ENCODE measurements at places on chromosomes 6 and 20.
A peak's percentile ranks its signal among the peaks of the same experiment; 100 is the strongest.

DNA sequence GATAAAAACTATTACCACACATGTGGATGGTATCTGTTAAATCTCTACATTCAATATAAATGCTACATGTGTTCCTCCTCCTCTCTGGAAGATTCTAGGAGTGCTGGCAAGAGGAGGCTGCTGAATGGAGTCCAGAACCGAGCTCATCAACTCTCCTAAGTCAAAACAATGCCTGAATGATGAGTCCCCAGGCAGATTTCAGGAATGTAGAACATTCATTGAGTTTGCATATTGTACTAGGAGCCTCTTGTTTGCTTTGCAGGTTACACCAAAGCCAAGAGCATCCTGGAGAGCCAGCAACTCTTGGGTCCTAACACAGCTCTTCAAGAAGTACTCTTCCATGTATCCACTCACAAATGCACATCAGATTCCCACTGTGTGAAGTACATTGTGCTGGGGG lies 117.6 kb upstream of the UST start:
- DNase-seq: no peak

GRCh38 chr6:165308926-165309731 lies at the start of gene C6orf118:
C6orf118 (minus strand) TSS chr6:165309605; CDS start chr6:165309586, 19 bp downstream.
- DNase-seq: no peak

DNA sequence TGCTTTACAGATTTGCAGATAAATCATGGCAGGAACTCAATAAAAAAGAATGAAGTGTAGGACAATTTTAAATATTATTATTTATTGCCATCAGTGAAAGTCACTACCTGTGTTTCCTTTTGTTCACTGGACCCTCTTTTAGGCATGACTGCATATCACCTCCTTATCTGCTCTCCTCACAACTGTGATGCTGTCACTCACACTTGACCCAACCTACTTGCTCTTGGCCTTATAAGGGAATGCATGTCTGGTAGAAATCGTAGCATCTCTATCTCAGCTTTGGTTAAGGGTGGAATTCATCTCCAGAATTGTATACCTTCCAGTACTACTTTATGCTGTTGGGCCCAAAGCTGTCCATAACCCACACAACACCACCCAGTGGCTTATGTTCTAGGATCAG lies 47.6 kb upstream of the RNF144B start:
- no peak for DNase-seq

- no peak for DNase-seq
These were observed 105.9 kb downstream of the ADGRB3 start for GRCh38 chr6:68740828-68741500.

- DNase-seq: no peak
These were observed 153.5 kb downstream of the EYA4 start for GRCh38 chr6:133394630-133395029.

DNA sequence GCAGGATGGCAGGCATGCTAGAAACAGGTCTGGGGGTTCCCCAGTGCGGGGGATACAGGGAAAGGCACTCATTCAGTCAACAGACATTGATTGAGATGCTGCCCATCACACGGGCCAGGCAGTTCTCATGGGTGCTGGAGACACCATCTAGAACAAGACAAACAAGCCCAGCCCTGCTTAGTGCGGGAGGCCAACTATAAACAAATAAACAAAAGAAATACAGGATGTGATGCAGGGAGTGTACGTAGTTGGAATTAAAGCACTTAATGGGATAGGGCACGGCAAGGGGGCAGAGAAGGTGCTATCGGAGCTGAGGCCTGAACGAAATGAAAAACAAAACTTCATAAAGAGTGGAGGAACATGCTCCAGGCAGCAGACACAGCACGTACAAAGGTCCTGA lies 169.3 kb downstream of the PREX1 start:
- no peak for DNase-seq

DNA sequence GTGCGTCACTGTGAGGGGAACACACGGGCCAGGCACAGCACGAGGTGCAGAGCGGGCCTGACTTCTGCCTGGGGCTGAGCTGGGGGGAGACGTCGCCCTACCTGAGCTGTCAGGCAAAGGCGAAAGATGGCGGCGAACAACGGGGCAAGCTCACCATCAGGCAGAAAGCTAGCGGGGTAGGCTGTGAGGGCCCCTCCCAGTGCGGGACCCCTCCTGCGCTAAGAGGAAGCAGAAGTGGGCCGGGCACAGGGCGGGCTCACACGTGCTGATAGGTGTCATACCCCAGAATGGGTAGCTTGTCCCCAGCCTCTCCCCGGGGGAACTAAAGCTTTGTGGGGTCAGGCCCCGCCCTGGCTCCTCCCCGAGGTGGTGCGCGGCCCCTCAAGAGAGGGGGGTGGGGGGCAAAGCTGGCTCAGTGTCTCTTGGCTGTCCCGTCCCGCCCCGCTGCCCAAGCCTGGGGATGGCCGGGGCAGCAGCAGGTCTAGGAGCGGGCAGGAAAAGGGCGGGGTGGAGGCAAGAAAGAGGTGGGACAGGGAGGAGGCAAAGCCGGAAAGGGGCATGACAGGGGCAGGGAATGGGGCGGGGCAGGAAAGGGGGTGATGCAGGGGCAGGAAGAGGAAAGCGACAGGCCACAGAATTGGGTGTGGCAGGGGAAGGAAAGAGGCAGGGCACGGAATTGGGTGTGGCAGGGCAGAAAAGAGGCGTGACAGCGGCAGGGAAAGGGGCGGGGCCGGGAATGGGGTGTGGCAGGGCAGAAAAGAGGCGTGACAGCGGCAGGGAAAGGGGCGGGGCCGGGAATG lies 14.7 kb downstream of the UCKL1 start:
- DNase-seq: peak; percentile 73

- no peak for DNase-seq
These were observed 42.9 kb upstream of the SPTLC3 start for GRCh38 chr20:12965870-12966251.

DNA sequence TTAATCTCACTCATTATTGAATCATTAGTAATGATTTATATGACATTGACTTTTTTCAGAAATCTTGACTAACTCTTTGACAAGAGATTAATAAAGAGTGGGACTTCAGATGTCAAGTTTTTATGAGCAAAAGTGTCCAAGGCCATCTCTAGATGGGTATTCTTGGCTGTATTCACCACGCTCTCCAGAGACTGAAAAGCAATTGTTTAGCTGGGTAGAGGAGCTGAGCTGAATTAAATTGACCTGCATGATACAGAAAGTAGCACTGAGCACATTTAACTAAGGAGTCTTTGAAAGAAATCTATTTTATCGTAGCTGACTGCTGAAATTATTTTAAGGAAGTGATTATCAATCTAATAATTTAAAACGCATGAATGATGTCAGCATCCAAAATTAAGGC lies 89.4 kb downstream of the LINC00237 start:
- DNase-seq: no peak

DNA sequence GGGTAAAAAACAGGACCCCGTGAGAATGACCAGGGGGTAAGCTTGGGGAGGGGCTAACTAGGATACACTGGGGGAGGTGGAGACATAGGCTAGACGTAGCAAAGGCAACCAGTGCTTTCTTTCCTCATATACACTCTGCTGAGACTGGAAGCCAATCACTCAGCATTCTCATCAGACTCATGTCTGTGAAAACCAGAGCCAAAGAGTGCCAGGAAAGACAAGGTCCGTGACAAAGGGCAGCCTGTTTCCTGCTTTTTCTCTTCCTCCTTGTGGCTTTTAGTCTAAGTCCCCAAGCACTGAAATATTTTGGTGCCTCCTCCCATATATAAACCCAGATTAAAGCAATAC lies 97.9 kb upstream of the NEDD9 start:
- no peak for DNase-seq

GRCh38 chr6:130677312-130677711 lies 149.9 kb upstream of the SMLR1 start:
- DNase-seq: no peak

DNA sequence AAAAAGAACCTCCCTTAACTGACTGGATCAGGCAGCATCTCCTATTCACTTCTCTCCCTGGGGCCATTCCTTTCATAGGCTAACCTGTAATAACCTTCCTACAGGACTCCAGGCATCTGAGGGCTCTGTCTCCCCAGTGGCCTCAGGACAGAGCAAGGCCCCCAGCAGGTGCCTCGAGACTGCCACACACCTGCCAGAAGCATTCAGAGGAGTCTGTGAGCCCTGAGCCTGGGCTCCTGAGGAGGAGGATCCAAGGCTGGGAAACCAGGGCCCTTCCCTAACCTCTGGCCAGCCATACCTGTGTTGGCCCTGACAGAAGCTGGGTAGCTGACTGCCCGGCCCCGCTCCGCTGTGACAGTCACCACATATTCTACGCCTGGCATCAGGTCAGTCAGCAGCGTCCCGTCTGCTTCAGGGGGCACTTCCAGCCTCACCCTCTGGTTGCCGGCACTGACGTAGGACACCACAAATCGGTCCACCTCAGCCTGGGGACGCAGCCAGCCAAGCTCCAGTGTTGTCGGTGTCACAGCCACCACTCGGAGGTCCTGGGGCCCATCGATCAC lies 20.6 kb downstream of the TNXB start:
- DNase-seq: no peak

DNA sequence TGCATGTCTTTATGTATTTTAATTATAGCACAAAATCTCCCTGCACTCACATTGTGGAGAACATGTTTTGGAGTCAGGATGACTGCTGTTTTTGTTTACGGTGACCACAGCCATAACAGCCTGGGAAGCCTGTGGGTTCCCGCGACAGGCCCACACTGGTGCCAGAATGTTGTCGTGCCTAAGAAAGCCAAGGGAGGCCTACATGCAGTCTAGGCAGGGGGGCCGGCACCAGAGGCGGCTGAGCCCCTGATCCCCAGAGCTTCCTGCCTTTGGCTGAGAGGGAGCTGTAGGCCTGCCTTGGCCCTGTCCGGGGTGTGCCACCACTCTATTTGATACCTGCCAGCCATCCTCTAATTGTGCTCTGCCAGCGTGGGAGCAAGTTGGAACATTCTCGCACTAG lies 46.7 kb downstream of the TBC1D7 start:
- DNase-seq: no peak

GRCh38 chr6:33317419-33317668 lies 200 bp downstream of the ZBTB22 start:
- DNase-seq: no peak

DNA sequence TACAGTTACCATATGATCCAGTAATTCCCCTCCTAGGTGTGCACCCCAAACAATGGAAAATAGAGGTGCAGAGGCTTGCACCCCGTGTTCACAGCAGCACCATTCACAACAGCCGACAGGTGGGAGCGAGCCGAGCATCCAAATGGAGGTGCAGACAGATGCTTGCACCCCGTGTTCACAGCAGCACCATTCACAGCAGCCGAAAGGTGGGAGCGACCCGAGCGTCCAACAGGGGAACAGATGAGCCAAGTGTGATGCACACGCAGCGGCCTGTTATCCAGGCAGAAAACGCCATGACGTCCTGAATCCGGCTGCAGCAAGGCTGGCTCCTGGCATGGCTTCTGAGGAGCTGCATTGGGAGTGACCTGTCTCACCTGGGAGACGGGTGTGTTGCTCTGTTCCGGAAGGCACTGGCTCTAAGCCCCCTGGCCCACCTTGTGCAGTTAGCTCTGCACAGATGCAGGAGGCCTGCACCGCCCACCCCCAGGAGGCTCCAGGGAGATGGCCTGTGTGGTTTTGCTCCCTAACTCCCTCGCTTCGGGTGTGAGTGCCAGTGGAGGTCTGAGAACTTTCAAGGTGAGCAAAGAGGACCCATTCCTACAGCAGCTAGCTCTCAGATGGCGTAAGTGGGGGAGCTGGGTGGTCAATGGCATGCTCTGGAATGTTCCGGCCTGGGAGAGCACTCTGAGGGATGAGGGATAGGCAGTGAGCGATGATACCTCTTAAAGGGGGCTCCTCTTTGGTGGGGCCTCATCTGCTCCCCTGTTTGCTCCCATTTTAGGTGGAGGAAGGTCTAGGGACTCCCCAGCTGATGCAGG lies 47.8 kb upstream of the FRMD1 start:
- DNase-seq: no peak

GRCh38 chr6:106315765-106316374 lies 9.7 kb downstream of the ATG5 start:
- no peak for DNase-seq

- no peak for DNase-seq
These were observed 22.5 kb upstream of the ECHDC1 start for GRCh38 chr6:127365874-127366273.

GRCh38 chr6:111757342-111757741 lies 115.9 kb downstream of the FYN start:
- no peak for DNase-seq

- no peak for DNase-seq
These were observed 10.9 kb downstream of the TPBG start for GRCh38 chr6:82374516-82374915.

- DNase-seq: no peak
These were observed 289.5 kb upstream of the CDYL start for GRCh38 chr6:4486568-4487315.

GRCh38 chr6:155150967-155151671 lies 112.7 kb upstream of the CLDN20 start:
- no peak for DNase-seq

DNA sequence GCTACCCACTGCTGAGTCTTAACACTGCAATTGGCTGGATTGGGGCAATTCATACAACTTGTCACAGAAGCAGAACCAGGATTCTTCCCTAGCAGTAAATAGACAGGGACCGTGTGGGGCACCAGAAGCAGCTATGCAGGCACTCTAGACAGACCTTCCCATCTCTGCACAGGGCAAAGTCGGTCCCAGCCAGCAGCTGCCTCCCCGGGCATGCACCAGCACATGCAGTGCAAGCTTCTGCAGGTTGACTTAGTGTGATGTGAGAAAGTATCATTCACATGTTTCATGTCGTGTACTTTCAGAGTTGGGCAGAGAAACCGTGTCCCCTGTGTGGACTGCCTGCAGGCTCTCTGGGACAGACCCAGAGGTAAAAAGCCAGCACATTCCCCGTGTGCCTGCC lies 98.0 kb upstream of the FOXA2 start:
- no peak for DNase-seq

- DNase-seq: no peak
These were observed 105.3 kb upstream of the KHDRBS2 start for GRCh38 chr6:62391358-62391757.

DNA sequence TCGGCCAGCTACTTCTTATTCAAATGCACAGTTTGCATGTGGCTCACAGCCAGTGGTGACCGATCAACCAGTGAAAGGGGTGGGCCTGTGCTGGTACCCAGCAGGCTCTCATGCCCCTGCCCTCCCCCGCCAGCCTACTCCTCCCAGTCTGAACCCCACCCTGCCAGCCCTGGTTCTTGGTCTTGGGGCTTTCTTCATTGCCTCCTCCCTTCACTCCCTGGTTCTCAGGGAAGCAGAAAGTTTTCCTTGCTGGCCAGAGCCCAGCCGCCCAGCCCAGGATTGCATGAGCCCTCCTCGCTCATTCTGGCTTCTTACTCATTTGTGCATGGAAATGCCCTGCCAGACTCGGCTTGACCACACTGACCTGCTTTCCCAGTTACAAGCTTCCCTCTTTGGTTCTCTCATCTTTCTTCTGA lies 40.8 kb downstream of the KCNK17 start:
- DNase-seq: no peak

All from stimulated activated CD4-positive, alpha-beta T cell treated with anti-CD3 and anti-CD28 coated beads, Interleukin-12 subunit alpha, Interleukin-12 subunit beta, amount 100 ng/mL, for 48 hours (primary cell).